ENCODE measurements at places on chromosomes 2 and 18. TPM values are rescaled to one million over a fixed set of nuclear protein-coding genes. Genes with fewer than 3 reads are reported as not detected.

The SERPINB2 gene
- not detected for total RNA-seq

The NR4A2 gene
- total RNA-seq, result 4.0 TPM

The SIX3 gene
- total RNA-seq, result not detected

DNA sequence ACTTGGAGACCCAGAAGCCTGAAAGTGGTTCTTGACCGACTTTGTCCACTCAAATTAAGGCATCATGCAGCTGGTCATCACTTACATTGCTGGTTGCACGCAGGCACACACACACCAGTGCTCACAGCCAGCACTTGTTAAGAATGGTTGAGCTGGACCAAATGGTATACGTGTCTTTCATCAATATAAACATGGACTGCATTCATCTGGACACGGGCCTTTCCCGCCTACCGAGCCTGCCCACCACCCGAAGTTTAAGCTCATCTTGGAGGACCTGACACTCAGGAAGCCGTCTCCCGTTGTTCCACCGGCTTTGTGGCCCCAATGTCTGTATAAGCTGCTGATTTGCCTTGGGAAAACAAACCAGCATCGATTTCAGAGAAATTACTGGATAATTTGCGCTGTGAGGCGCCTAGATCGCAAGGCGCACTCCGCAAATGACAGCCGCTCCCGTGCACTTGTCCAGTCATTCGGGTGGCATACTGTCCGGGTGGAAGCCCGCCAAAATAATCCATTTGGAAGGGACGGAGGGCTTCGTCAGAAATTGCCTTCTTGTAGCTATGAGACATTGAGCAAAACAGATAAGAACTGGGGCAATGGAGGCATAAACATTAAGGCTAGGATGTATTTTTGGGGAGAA lies 40.1 kb upstream of the AKAIN1 start:
- peaks cover 33% of the 10 kb centered on the region for H3K4me1 ChIP-seq
- no peaks in the 10 kb centered on the region for H3K27me3 ChIP-seq
- peak overlapping the region; percentile 88 for H3K4me3 ChIP-seq
- no peak for DNase-seq

GRCh38 chr2:217993817-217994463 lies 8.9 kb downstream of the TNS1 start:
- H3K27me3 ChIP-seq, result no peaks in the 10 kb centered on the region
- peak; percentile 78 for DNase-seq
- H3K4me1 ChIP-seq, result peaks cover 38% of the 10 kb centered on the region
- H3K4me3 ChIP-seq, result no peak overlapping the region

DNA sequence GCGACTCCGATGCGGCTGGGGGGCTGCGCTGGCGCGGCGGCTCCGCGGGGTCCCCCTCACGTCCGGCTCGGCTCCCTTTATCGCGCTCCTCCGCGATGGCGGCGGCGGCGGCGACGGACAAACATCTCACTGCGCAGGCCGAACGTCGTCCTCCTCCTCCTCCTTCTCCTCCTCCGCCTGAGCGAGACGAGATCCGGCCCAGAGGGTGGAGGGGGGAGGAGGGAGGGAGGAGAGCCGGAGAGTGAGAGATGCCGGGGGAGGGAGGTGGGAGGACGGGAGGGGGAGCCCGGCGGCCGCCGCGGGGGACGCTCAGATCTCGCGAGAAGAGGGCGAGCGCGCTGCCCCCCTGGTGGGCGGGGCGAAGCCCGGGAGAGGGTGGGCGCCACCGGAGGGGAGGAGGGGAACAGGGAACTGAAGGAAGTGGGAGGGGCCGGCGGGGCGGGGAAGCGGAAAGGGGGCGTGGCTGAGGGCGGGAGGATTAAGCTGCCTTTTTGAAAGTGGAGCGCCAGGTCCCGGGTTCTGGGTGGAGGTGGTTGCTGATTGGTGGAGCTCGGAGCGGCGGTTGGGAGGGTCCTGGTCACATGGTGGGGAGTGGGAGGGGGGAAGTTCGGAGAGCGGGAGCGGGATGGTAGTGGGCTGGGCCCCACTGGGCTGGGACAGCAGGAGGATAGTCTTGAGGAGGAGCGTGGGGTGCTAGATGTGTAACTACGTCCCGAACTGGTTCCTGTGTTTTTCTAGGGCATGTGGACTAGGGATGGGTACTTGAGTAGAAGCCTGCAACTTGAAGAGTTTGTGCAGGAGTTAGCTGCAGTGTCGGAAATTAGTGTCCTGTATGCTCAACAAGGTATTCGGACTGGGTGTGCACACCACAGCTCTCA lies at the start of gene CUL3:
TSS of gene CUL3 (minus strand) at position 153 of the 878 bp plus-strand sequence. CDS start 354 bp downstream, outside the sequence.
- peak within 1 kb of the TSS; percentile 71 for H3K4me3 ChIP-seq
- DNase-seq, result peak; percentile 98
- peaks cover 41% of the 10 kb centered on the region for H3K4me1 ChIP-seq
- H3K27me3 ChIP-seq, result no peaks in the 10 kb centered on the region

DNA sequence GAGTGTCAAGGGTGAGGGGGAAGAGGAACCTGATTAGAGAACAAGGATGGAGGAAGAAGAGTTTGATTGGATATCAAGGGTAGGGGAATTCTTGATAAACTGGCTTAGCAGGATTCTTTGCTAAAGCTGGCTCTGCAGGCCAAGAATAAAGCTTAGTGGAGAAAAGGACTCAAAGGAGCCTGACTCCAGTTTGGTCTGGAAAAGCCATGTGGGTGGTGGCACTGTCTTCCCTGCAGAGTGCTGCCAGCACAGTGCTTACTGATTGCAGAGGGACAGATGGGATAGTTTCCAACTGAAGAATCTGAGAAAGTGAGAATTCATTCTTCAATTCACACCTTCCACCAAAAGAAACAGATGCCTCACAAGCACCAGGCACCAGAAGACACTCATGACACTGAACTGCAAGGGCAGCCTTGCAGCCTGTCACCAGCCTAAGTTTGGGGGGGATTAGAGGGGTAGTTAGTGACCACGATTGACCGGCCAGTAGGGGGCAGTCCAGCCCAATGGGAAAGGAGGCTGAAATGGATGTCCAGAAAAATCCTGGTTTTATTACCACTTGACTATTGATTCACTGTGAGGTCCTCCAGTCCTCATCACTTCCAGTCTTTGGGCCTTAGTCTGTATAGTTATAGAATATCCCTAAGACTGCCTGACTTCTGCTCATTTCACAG lies 334.5 kb downstream of the SMAD2 start:
- no peak for DNase-seq
- H3K4me3 ChIP-seq, result no peak overlapping the region
- no peak overlapping the region for H3K27ac ChIP-seq
- H3K36me3 ChIP-seq, result no peaks in the 10 kb centered on the region
- peaks cover 12% of the 10 kb centered on the region for H3K27me3 ChIP-seq

GRCh38 chr2:210686401-210686800 lies 130.0 kb downstream of the CPS1 start:
- no peak for DNase-seq
- H3K27me3 ChIP-seq, result no peaks in the 10 kb centered on the region
- H3K27ac ChIP-seq, result no peak overlapping the region
- H3K36me3 ChIP-seq, result no peaks in the 10 kb centered on the region
- H3K4me1 ChIP-seq, result no peaks in the 10 kb centered on the region

Data from lower lobe of right lung (tissue), 2 donors.